ENCODE measurements at places on chromosomes 5 and 9. TPM values are rescaled to one million over a fixed set of nuclear protein-coding genes. Genes with fewer than 3 reads are reported as not detected.

DNA sequence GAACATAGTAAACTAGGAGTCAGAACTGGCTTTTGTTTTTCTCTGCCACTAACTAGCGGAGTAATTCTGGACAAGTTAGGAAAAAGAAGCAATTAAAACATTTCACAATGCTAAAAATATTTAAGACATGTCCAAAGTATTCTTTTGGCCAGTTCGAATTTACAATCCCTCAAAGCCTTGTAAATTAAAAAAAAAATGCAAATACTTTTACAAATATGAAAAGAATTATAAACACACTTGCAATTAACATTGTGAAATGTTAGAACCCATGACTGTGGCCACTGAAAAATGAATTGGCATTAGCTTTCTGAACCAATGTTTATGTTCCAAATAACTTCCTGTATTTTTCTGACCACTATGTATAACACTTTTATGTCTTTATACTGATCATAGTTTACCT lies 2.2 kb downstream of the RAD1 start:
- no peak for DNase-seq

GRCh38 chr5:4159681-4160080 lies 564.0 kb downstream of the IRX1 start:
- no peak for DNase-seq

GRCh38 chr5:125316391-125316790 lies 570.0 kb upstream of the ZNF608 start:
- DNase-seq: no peak

DNA sequence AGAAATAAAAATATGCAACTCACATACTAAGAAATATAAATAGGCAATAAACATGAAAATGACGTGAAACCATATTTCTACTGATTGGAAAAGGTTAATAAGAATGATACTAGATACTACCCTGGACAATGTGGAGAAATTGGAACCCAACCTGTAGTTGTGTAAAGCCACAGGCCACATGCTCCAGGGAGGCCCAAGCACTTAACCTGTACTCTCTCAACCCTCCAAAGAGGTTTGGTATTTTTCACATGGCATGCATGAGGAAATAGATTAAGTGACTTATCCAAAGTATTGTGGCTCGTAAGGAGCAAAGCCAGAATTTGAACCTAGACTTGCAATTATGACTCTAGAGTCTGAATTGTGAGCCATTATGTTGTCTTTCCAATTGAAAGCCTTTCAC lies 13.4 kb downstream of the LIFR start:
- DNase-seq: no peak

- DNase-seq: no peak
These were observed 83.2 kb upstream of the FST start for GRCh38 chr5:53397141-53397757.

GRCh38 chr5:133132717-133133116 lies 80.9 kb downstream of the HSPA4 start:
- no peak for DNase-seq

DNA sequence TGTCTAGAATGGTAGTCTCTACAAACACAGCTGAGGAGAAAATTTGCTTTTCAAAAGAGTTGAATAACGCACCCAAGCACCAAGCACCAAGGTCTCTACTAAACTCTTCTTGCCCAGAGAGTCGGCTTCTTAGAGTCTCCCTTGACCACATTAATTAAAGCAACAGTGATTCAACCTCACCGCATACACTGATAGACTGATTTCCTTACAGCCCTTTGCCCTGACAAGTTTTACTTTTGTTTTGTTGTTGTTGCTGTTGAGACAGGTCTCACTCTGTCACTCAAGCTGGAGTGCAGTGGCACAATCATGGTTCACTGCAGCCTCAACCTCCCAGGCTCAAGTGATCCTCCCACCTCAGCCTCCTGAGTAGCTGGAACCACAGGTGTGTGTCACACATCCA lies 1035.7 kb upstream of the DMAC1 start:
- no peak for DNase-seq

DNA sequence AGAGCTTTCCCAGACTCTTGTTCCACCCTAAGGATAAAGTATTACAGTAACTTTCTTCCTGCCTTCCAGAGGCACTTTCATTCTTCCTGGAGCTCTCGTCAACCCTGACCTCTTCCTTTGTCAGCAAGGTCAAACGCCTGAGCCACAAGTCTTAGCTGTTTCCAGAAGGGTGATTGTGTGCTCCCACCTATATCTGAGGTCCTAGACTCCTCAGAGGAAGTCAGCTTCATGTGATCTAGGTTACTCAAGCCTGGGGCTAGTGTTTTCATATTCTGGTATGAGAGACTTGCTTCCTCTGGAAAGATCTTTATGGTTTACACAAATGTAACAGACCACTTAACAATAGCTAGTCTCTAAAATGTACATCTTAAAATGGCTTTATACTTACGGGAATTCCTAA lies 5.4 kb upstream of the FAM120A start:
- DNase-seq: no peak

DNA sequence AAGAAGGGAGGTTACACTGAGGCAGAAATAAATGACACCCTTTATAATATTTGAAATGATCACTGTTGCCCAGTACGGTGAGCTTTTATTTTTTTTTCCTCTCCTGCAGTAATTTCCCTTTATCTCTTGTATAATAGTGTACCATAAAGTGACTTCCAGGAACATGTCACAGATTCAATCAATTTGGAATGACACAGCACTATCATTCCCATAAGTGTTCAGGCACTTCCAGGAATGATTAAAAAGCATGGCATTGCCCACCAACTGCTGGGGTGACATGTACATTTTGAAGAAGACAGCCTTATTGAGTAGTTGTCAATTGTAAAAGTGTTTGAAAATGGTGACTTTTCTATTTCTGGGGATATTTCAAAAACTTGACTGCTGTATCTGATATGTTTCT lies 1700.9 kb upstream of the NUDT12 start:
- DNase-seq: no peak

DNA sequence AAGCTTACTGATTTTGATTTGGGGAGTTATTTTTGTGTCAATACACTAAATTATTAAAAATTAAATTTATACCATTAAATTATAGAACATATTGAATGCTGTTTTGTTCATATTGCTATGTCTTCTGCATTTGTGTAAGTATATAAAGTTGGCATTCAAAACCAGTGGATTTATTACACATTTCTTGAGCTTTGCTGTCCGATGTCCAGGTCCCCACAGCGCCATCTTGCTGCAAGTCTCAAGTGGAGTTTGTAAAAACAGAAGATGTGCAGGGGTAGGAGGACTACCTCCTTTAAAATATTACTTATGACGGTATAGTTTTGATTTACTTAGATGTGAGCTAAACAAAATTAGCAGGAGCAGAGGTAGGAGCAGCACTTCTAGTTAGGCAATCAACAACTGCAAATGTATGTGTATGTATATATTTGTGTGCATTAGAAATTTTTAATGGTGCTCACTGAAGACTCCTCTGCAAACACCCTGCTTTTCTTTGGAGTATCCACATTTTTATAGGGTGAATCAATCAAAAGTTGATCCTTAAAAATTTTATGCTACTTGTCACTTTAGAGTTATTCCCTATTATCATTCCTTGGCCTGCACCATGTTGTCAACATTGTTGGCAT lies 37.4 kb downstream of the CPEB4 start:
- DNase-seq: no peak

- DNase-seq: no peak
These were observed 125.9 kb downstream of the RGS3 start for GRCh38 chr9:113589407-113589806.

DNA sequence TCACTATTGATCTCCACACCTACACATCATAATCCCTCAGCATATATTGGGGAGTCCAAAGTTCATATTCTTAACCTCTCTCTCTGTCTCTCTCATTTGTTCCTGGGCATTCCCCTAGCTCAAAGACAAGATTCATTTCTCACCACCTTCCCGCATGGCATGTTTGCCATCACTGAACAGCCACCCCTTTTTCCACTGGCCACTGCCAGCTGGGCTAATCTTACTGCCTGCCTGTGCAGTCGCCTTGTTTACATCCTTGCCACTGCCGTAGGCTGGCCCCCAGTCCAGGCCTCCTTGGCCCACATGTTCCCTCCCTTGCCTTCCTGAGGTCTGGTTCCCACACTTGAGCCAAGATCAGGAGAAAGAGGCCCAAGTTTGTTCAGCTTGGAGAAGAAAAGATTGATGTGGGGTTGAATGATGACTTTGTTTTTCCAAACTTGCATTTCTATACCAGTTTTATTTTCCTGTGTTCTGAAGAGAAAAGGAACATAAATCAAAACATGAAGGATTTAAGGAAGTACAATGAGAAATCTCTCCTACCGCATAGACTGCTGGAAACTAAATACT lies 80.2 kb downstream of the PLAC8L1 start:
- DNase-seq: no peak

GRCh38 chr5:140977003-140977402 lies 10.7 kb downstream of the PCDHAC2 start:
- no peak for DNase-seq

GRCh38 chr5:116640236-116640635 lies 65.6 kb upstream of the SEMA6A start:
- DNase-seq: no peak

- no peak for DNase-seq
These were observed 1.7 kb upstream of the DPH7 start for GRCh38 chr9:137580209-137580953.

DNA sequence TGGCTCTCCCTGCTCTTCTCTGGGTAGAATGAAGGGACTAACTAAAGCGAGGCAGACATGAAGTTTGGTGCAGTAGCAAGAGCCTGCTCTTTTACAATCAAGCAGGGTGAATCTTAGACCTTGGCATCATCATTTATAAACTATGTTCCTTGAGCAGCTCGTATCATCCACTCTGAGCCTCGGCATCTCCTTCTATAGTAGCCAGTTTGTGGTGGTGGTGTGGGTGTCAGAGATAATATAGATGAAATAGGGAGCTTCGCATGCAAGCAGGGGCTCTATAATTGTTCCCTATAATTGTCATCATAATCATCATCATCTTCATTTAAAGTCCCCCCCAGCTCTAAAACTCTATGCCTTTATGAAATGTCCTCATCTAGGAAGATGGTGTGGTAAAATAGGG lies 72.5 kb upstream of the SAP30L start:
- DNase-seq: no peak

- no peak for DNase-seq
These were observed 128.9 kb downstream of the CCDC192 start for GRCh38 chr5:127832067-127832466.

DNA sequence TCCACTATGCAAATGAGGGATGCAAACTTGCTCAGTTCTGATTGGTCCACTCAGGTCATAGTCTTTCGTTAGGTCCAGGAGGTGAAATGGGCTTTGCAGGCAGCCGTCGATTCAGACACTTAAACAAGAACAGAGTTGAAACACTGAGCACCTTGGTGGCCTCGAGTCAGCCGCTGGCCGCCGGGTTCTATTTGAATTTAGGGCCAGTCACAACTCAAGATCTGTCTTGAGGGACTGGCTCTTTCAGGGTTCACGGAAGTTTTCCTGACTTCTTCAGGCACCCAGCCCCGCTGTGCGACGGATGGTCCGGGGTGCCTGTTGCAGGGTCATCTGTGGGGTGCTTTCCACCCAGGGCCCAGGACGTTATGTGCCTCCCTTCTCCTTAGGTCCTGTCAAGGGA lies 412.8 kb upstream of the IRX4 start:
- DNase-seq: no peak

- no peak for DNase-seq
These were observed 151.0 kb upstream of the PTCH1 start for GRCh38 chr9:95667789-95668188.

DNA sequence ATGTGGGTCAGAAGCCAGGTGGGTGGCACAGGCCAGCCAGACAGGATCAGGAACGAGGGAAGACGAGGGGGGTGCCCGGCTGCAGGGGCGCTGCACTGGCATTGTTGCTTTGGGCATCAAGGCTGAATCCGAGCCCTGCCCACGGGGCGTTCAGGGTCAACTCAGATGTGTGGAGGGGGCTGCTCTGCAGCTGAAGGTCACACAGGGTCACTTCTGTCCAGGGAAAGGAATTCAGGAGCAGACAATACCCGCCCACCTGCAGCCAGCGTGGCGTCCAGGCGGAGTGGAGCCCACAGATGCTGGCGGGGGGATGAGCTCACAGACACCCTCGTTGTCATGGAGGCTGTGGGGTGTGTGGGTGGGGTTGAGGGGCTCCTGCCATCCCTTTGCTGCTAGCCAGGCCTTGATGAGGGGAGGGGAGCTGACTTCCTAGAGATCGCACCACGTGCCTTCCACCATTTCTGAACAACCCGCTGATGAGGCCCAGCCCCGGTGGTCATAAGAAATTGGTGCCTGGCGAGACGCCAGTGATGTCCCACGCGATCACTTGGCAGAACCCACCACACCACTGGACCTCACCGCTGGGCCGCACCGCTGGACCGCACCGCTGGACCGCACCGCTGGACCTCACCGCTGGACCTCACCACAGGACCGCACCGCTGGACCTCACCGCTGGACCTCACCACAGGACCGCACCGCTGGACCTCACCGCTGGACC lies 31.2 kb downstream of the MRPL36 start:
- no peak for DNase-seq

DNA sequence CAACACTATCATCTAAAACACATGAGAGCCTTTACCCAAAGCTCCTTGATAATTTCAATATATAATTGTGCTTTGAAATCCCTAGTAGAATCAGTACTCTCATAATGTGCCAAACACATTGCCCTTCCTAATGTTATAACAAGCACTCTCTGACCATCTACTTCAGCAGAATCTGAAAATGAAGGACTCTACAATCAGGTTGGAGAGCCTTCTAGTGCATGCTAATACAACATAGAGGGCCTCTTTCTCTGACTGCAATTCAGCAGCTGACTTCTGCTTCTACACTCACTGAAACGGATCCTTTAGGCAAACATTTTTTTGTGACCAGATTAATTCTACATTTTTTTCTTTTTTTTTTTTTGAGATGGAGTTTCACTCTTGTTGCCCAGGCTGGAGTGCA lies 155.6 kb downstream of the EPB41L4A start:
- DNase-seq: no peak

DNA sequence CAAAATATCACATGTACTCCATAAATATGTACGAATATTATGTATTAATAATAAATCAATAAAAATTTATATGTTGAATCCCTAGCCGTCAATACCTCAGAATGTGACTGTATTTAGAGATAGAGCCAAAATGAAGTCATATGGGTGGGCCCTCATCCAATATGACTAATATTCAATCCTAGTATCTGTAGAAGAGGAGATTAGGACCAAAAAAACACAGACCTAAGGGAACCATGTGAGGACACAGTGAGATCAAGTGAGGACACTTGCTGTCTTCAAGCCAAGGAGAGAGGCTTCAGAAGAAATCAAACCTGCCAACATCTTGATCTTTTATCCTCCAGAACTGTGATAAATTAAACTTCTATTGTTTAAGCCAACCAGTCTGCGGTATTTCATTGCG lies 3.7 kb upstream of the AMACR start:
- no peak for DNase-seq

GRCh38 chr9:136694163-136694871 lies 7.1 kb upstream of the AGPAT2 start:
- DNase-seq: peak; percentile 13

The IL5 gene
- total RNA-seq: 1.2 TPM

The SLC6A3 gene
- total RNA-seq: 0.22 TPM

The PCDHGB2 gene
- 0.40 TPM for total RNA-seq

The N4BP3 gene
- 8.1 TPM for total RNA-seq

The FGD3 gene
- 349 TPM for total RNA-seq

The PCAT7 gene
- total RNA-seq: not detected

The GMCL2 gene
- total RNA-seq: not detected

The CRHBP gene
- total RNA-seq: 0.51 TPM

The CDX1 gene
- not detected for total RNA-seq

The MSX2 gene
- not detected for total RNA-seq
